ENCODE measurements at places on chromosomes 12 and 14.

GRCh38 chr14:63902375-63902976 lies 49.7 kb downstream of the SYNE2 start:
- no peaks in the 10 kb centered on the region for H3K4me1 ChIP-seq
- H3K27me3 ChIP-seq = no peaks in the 10 kb centered on the region
- no peak for DNase-seq
- H3K27ac ChIP-seq = no peak overlapping the region
- H3K4me3 ChIP-seq = no peak overlapping the region
- no peaks in the 10 kb centered on the region for H3K36me3 ChIP-seq

- H3K27ac ChIP-seq = no peak overlapping the region
- H3K4me1 ChIP-seq = no peaks in the 10 kb centered on the region
- no peaks in the 10 kb centered on the region for H3K36me3 ChIP-seq
- H3K4me3 ChIP-seq = no peak overlapping the region
- DNase-seq = no peak
Measured at GRCh38 chr12:71060426-71060825, 97.4 kb downstream of the TSPAN8 start.

DNA sequence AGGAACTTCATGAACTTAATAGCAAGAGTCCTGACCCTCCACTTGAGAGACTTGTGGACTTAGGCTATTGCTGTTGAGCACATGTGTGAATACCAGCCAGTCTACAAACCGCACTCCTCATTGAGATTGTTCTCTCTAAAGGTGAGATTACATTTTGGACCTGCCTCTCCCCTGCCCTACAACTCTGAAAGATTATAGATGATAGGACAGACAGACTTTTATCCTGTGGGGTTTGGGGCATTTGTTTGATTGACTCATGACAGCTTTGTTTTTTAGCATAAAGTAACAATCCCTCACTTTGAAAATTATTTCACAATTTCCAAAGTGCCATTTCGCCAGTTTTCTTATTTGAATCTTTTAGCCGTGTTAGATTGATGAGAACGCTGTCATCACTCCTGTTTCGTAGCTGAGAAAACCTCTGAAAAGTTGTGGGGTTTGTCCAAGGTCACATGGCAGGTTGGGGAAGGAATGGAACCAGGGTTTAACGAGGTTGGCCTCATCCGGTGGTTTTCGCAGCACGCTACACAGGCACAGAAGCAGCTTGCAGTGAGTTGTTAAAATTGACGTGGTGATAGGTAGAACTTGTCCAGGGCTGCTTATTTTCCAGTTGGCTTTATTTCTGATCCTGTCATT lies 836 bp downstream of the EVL start:
- no peak overlapping the region for H3K4me3 ChIP-seq
- 0 out of 2 replicates have a peak, but pooled peaks cover 2% of the 10 kb centered on the region for H3K27me3 ChIP-seq
- no peak overlapping the region for H3K27ac ChIP-seq
- no peaks in the 10 kb centered on the region for H3K4me1 ChIP-seq
- H3K36me3 ChIP-seq = no peaks in the 10 kb centered on the region

DNA sequence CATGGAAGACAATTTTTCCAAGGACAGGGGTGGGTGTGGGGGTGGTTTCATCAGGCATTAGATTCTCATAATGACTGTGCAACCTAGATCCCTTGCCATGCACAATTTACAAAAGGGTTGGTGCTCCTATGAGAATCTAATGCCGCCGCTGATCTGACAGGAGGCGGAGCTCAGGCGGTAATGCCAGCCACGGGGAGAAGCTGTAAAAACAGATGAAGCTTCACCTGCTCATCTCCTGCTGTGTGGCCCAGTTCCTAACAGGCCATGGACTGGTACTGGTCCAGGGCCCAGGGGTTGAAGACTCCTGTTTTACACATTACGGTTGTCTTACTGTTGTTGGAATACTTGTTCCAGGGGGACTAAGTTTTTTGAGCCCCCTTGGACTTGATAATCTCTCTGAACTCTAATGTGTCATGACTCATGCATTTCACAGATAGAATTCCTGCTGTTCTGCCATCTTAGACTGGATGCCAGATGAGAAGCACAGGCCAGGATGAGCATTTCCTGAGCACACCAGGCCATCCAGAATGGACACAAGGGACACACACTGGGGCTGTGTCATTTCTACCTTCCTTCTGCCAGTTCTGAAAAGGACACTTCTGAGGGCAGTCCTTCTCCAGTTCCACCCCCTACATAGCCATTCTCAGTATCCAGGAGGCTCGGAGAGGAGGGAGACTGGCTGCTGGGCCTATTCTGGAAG lies 5.8 kb downstream of the PLEKHD1 start:
- H3K27me3 ChIP-seq = peaks cover 16% of the 10 kb centered on the region
- no peak overlapping the region for H3K27ac ChIP-seq
- no peak overlapping the region for H3K4me3 ChIP-seq
- no peaks in the 10 kb centered on the region for H3K4me1 ChIP-seq
- no peak for DNase-seq
- no peaks in the 10 kb centered on the region for H3K36me3 ChIP-seq

- no peak overlapping the region for H3K27ac ChIP-seq
- H3K36me3 ChIP-seq = no peaks in the 10 kb centered on the region
- no peaks in the 10 kb centered on the region for H3K27me3 ChIP-seq
- H3K4me3 ChIP-seq = no peak overlapping the region
Measured at GRCh38 chr12:24227551-24227950, 278.1 kb upstream of the SOX5 start.

- no peak for DNase-seq
- no peaks in the 10 kb centered on the region for H3K27me3 ChIP-seq
- no peak overlapping the region for H3K27ac ChIP-seq
- no peaks in the 10 kb centered on the region for H3K36me3 ChIP-seq
- no peaks in the 10 kb centered on the region for H3K4me1 ChIP-seq
Measured at GRCh38 chr14:49908433-49908782, 15.5 kb downstream of the ARF6 start.

DNA sequence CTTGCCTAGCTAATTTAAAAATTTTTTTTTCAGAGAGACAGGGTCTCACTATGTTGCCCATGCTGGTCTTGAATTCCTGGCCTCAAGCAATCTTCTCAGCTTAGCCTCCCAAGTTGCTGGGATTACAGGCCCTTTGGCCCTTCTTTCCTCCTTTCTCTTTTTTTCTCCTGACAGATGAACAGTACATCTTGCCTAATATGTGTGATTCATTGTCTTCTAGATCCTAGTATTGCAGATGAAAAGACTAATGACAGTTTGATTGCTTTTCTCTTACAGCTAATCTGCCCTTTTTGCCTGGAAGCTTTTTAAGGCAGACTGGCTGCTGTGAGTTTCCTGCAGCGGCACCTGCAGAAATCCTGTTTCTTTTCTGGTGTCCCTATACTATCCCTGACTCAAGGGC lies 12.0 kb downstream of the DEPDC4 start:
- H3K4me3 ChIP-seq = no peak overlapping the region
- DNase-seq = no peak
- H3K27me3 ChIP-seq = no peaks in the 10 kb centered on the region
- H3K27ac ChIP-seq = no peak overlapping the region
- H3K4me1 ChIP-seq = no peaks in the 10 kb centered on the region

GRCh38 chr12:112238441-112238840 lies 113.1 kb downstream of the TRAFD1 start:
- H3K36me3 ChIP-seq = peaks cover 11% of the 10 kb centered on the region
- H3K4me1 ChIP-seq = no peaks in the 10 kb centered on the region
- H3K4me3 ChIP-seq = no peak overlapping the region
- DNase-seq = no peak

Data from H1 (cell line).